ENCODE measurements at places on chromosomes 3 and 15.
A peak's percentile ranks its signal among the peaks of the same experiment; 100 is the strongest.

DNA sequence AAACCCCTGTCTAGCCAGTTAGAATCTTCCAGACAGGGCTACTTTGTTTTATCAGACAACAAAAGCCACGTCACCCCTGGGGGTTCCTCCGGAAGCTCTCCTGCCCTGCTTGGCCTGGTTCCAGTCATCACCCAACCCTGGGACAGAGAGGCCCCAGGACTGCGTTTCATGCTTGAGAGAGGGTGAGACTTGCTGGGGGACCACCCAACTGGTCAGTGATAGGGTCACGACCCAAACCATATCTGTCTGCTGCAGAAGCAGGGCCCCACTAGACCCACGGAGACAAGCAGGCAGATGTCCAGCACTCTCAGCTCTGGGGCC, 1.2 kb downstream of the NT5DC2 start:
- DNase-seq: peak; percentile 24

DNA sequence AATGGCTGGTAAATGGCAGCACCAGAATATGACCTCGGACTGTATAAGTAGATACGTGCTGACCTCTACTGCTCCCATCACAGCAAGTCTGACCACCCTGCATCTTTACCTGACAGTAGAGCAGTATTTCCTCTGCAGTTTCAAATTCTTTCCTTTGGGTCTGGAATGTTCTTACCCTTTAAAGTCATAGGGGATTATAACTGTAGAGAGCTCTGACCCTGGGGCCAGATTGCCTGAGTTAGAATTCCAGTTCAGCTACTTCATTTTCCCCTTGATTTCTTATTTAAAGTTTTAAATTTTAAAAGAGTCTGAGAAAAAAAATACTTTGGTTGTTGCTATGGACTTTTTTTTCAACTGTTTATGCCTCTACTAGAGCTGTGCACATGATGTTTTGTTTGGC, 237.7 kb downstream of the NR1D2 start:
- no peak for DNase-seq

- no peak for DNase-seq
Measured at GRCh38 chr3:8164145-8164544, 337.5 kb upstream of the LMCD1 start.

- DNase-seq: no peak
Measured at GRCh38 chr3:23164746-23165145, 38.4 kb upstream of the UBE2E2 start.

GRCh38 chr3:3919316-3919715, 120.1 kb downstream of the LRRN1 start:
- no peak for DNase-seq

DNA sequence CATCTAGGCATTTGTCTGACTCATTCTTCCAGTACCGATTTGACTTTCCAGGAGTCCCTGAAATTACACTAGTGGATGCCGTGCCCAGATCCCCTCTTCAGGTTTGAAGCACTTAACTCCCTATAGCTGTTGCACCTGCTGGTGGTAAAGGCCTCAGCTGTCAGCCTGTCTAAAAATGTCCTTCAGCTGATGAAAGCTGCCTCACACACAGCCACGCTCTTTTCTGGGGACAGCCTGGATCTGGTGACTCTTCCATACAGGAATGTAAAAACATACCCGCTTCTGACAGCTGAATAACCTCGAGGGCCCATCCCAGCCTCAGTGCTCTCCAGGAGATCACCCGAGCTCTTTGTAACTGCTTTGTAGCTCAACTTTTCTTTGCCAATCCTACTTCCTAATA, 534.1 kb upstream of the GRM7 start:
- no peak for DNase-seq

Measured in CD4-positive, alpha-beta T cell treated with Interleukin-21 for 1 hour (primary cell).